ENCODE measurements at places on chromosomes 3 and 15. TPM values are rescaled to one million over a fixed set of nuclear protein-coding genes. Genes with fewer than 3 reads are reported as not detected.

DNA sequence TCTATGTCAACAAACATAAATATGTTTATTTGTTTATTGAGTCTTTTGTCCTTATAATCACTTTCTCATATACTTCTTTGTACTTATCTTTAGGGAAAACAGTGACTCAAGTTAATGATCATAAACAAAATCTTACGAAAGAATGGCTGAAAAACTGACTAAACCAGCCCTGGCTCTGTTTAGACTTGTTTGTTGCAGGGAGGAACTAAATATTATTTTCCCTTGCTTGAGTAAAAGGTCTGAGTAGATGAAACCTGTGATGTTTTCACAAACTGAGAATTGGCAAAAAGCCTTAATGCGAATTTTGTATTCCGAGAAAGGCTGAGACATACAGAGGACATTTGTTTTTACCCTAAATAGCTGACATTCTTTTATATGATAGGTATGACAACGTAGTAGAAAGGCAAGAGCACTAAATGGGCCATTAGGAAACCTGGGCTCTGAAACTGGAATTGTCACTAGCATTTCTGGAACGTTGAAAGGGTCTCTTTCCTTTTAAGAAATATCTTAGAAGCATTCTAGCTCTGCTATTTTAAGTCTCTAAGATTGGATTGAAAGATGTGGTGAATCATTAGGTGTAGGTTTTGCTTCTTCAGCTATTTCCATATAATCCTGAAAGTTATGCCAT, 18.2 kb upstream of the CLDN16 start:
- DNase-seq: no peak

GRCh38 chr15:98772895-98773294, 124.6 kb downstream of the IGF1R start:
- no peak for DNase-seq

DNA sequence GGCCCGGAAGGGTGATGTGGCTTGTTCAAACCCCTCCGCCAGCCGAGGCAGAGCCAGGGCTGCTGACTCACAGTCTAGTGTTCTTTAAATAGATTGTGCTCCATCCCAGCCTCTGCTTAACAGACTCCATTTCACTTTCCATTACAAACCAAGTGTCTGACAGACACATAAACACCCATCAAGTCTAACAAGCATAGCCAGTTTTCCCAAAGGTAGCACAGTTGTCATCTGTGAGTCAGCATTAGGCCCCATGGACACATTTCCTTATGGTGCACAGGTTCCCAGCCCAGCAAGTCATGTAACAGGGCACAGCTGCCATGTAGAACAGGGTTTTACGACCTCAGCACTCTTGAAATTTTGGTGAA, 109.9 kb upstream of the RAP2B start:
- DNase-seq: peak; percentile 28

DNA sequence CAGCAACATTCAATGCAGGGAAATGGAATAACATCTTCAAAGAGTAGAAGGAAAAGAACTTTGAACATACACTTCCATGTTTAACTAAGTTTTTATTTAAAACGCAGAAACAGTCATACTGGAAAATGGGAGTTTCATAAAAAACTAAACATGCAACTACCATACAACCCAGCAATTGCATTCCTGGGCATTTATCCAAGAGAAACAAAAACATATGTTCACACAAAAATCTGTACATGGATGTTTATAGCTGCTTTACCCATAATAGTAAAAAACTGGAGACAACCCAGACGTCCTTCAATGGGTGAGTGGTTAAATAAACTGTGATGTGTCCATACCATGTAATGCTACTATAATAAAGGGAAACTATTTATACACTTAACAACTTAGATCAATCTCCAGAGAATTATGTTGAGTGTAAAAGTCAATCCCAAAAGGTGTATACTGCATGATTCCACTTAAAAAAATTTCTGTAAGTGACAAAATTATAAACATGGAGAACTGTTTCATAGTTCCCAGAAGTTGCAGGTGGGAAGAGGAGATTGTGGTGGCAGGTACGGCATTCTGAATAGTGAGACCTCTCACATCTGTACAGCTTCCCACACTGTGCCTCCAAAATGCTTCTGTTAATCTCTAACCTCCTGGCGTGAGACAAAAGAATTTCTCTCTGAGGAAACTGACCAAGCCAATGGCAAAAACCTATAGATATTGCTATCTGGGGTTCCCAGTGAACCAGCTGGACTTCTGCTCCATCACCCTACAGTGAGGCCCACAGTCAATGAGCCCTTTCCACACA, 23.1 kb downstream of the ISG20 start:
- DNase-seq: no peak

GRCh38 chr3:165946360-165946759, 109.1 kb upstream of the BCHE start:
- DNase-seq: no peak

DNA sequence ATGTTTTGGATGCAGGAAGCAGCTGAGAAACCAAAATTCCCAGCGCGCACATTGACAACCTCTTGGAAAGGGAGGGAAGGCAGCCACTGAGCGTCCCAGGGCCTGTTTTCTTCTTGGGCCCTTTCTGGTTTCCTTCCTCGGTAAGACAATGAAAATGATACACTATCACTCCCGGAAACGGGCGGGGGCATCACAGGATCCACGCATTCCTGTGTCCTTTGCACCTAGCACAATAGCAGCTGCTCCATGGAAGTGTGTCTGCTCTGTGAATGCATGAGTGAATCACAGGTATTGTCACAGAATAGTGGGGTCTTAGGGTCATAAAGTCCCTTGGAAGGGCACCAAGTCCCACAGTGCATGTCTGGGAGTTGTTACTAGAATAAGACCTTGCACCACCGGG, 6.3 kb upstream of the ITPKA start:
- DNase-seq: no peak

Gene TTLL13
- total RNA-seq: 6.8 TPM

Gene CMTM6
- 199 TPM for total RNA-seq
